ENCODE measurements at places on chromosomes 12 and 14.

DNA sequence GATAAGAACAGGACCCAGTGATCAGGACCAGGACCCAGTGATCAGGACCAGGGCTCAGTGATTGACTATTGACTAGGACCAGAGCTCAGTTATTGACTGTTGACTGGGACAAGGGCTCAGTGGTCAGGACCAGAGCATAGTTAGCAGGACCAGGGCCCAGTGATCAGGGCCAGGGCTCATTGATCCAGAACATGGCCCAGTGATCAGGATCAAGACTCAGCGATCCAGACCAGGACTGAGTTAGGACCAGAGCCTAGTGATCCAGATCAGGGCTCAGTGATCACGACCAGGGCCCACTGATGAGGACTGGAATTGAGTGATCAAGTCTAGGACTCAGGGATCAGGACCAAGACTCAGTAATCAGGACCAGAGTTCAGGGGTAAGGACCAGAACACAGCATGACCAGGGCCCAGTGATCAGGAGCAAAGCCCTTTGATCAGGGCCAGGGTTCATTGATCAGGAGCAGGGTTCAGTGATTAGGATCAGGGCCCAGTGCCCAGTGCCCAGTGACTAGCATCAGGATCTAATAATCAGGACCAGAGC lies 176.0 kb downstream of the TMEM121 start:
- DNase-seq = no peak

DNA sequence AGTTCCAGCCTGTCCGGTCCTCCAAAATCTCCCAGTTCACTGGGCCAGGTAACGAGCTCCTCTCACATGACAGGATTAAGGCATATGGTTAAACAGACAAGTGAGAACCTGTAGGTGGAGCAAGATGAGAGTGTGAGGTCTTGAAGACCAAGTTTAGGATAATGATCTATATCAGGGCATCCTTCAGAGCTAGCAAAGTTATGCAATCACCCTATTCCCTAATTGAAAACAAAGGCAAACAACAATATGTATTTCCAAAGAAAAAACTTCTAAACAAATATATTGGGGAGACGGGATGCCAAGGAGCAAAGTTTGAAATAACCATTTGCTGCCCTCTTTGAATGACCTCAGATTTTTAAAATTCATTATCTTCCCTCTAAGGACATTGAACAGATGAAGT lies 571.2 kb downstream of the BCL11B start:
- no peak for DNase-seq

GRCh38 chr12:114499338-114499737 lies 93.4 kb upstream of the TBX5 start:
- no peak for DNase-seq

GRCh38 chr12:51210690-51211395 lies 7.0 kb downstream of the POU6F1 start:
- no peak for DNase-seq

- no peak for DNase-seq
Measured at GRCh38 chr14:49425921-49426320, 160.3 kb downstream of the RPS29 start.

DNA sequence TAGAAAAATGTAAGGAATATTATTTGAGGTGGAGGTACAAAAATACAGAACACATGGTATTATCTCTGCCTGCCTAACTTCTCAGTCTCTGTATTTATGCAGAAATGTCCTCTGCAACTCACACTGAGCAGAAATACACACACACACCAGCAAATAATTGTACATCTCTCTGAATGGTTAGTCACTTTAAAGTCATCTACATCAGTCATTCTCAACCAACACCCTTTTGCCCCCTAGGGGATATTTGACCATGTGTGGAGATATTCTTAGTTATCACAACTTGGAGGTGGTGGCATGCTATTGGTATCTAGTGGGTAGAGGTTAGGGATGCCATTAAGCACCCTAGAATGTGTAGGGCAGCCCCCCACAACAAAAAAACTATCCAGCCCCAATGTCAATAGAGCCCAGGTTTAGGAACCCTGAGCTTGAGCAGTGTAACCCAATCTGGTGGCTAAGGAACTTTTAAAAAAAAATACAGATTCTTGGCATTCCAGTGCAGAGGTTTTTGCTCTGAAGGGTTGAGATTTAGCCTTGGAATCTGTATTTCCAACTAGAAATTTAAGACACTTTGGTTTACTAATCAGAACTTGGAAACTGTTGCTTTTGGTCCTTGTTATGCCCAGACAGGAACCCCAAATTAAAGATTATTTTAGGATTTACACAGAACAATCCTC lies 183.8 kb downstream of the TBX5 start:
- DNase-seq = no peak

DNA sequence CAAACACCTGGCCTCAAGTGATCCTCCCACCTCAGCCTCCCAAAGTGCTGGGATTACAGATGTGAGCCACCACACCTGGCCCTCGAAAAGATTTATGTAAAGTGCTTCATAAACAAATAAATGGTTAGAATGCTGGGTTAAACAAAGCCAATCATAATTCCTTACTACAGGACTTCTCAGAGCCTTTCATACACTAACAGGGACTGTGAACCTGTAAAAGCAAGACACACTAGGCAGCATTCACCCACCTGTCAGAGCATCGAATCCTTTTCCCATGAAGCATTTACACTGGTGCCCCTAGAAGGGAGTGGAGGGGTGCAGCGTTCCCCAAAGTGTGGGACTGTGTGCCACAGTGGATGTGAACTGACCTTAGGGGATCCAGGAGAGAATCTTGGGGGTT lies 29.5 kb downstream of the TRPV4 start:
- DNase-seq = no peak
